Stimulated activated CD8-positive, alpha-beta memory T cell treated with anti-CD3 and anti-CD28 coated beads, Interleukin-2, amount 100 ng/mL, for 48 hours (primary cell): ENCODE measurements at places on chromosomes 12 and 14.

DNA sequence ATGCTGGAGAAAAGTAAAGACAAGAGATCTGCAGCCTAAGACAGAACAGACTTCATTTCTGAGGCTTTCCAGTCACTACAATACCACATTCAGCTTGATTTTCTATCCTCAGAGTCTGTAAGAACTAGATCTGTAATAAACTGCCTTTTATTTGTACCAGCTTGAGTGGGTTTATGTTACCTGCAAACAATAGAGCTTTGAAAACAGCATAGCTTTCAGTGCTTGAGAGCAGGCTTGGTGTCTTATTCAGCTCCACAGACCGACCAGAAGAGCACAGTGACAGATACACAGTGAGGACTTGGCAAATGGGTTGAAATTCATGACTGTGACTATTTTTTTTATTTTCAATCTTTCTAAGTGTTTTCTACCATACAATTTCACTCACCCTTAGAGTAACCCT lies 207.8 kb upstream of the OTX2 start:
- no peak for DNase-seq

GRCh38 chr14:77508876-77509275 lies 10.3 kb upstream of the ISM2 start:
- DNase-seq: no peak

- no peak for DNase-seq
Measured at GRCh38 chr12:11067514-11067913, 5.4 kb upstream of the TAS2R46 start.

DNA sequence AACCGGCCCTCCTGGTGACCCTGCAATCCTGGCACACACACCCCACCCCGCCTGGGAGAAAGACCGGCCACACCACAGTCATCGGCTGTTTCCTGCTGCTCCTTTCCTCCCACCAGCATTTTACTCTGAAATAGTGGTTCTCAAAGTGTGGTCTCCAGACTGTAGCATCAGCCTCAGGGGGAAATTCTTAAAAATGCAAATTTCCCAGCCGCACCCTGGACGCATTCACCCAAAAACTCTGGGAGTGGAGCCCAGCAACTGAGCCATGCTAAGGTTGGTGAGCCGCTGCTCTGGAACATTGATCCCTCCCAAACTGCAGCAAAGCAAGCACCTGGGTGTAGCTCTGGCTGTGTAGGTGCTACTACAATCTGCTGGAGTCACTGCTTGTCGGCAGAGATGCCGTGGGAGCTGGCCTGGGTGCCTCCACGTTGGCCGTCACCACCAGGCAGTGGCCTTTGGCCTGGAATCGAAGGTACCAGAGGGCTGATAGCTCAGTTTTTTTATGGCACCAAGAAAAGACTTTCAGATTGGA lies 38.4 kb upstream of the BCL2L14 start:
- no peak for DNase-seq
